Uterine smooth muscle cell (primary cell): ENCODE measurements at places on chromosomes 1 and 21. TPM values are rescaled to one million over a fixed set of nuclear protein-coding genes. Genes with fewer than 3 reads are reported as not detected.

Gene INSRR
- under 0.01 TPM in 1 of 2 replicates, not detected in the other for total RNA-seq

Gene RGS5
- total RNA-seq, result 6.2 TPM in 2 replicates

Gene SLFNL1
- 0.44 and 0.87 TPM in 2 replicates for total RNA-seq

Gene SLC9A1
- 8.4 and 14.5 TPM in 2 replicates for total RNA-seq

Gene SLC37A1
- total RNA-seq, result 1.9 and 2.7 TPM in 2 replicates

Gene CDC42BPA
- total RNA-seq, result 66.0 and 74.0 TPM in 2 replicates

Gene NOS1AP
- total RNA-seq, result 0.37 and 0.44 TPM in 2 replicates

Gene PLD5
- under 0.01 and 0.11 TPM in 2 replicates for total RNA-seq

Gene KIAA0040
- total RNA-seq, result 0.44 and 0.62 TPM in 2 replicates

Gene ERVH48-1
- total RNA-seq, result under 0.01 TPM in 1 of 2 replicates, not detected in the other

Gene EPS8L3
- not detected in 2 replicates for total RNA-seq

Gene OR2T5
- not detected in 2 replicates for total RNA-seq

Gene PYCR2
- 38.3 and 51.4 TPM in 2 replicates for total RNA-seq

Gene LCE6A
- not detected in 2 replicates for total RNA-seq

Gene DAB1
- under 0.01 and 0.12 TPM in 2 replicates for total RNA-seq

Gene TRNAU1AP
- total RNA-seq, result 24.0 and 33.1 TPM in 2 replicates

Gene LCE3E
- total RNA-seq, result not detected in 2 replicates
